ENCODE measurements at places on chromosomes 12 and 14.
A peak's percentile ranks its signal among the peaks of the same experiment; 100 is the strongest.

DNA sequence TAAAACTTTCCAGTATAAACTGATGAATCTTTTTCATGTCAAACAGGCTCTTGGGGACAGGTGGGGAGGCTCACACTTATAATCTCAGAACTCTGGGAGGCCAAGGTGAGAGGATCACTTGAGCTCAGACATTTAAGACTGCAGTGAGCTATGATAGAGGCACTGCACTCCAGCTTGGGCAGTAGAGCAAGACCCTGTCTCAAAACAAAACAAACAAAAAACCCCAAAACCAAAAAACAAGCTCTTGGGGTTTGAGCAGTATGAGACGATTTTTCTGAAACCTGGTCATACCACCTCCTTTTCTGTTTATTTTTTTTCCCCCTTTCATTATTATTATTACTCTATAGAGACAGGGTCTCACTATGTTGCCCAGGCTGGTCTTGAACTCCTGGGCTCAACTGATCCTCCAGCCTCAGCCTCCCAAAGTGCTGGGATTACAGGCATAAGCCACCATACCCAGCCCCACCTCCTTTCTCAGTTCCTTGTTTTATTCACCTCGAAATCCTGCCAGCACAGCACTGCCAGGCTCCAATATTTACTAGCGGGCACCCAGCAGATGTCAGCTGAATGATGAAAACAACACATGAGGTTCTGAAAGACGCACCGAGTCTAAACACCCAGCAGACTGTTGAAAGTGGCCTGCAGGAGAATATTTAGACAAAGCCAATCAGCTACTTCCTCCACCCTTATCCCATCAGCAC, 19.5 kb upstream of the CDK17 start:
- no peak for DNase-seq

GRCh38 chr14:72463291-72463866, 430.5 kb downstream of the DPF3 start:
- DNase-seq, result peak; percentile 25

- DNase-seq, result no peak
Observed at GRCh38 chr14:70641548-70642302, at the start of gene TTC9. Gene TTC9 (plus strand): TSS chr14:70641916. CDS start chr14:70642130, 214 bp downstream.

- no peak for DNase-seq
Observed at GRCh38 chr14:34796902-34797301, 78.3 kb downstream of the BAZ1A start.

DNA sequence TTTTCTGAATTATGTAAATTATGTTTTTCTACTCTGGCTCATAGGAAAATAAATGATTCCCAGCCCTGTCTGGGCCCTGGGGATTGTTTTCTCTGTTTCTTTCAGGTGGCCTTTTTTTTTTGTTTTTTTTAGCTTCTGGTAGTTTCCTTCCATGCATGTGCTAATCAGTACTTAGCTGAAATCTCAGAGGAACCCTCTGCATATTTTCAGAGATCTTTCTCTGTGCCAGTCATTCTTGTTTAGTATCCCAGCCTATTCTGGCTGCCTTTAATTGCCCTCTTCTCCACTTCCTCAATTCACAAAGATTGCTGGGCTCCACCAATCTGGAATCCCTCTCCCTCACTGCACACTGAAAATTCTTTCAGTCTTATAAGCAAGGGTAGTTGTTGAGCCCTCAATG, 46.9 kb downstream of the CNOT2 start:
- no peak for DNase-seq

DNA sequence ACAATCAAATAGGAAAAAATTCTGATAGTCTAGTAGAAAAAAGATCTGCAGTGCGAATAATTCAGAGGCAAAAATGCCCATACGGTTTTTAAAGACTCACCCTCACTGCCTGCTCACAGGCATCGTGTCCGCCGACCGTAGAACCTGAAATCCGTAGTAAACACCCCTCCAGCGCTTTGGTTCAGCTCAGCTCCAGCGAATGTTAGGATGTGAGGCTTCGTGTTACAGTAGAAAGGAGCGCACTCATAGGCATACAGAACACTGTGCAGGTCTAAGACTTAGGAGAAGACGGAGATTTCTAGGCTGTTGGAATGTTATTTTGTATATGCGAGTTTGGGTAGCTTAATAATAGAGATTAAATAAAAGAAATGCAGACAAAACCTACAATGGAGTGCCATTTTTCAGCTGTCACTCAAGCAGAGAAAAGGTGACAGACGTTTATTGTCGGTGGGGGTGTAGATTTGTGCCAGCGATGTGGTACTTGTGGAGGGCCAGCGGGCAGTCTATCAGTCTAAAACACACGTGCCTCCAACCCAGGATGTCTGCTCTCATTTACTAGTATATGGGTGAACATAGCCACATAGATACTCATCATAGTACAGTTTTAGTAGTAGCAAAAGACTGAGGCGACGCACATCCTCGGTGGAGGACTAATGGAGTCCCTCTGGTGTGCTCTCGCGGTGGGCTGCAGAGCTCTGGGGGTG, 25.7 kb downstream of the SFSWAP start:
- no peak for DNase-seq

DNA sequence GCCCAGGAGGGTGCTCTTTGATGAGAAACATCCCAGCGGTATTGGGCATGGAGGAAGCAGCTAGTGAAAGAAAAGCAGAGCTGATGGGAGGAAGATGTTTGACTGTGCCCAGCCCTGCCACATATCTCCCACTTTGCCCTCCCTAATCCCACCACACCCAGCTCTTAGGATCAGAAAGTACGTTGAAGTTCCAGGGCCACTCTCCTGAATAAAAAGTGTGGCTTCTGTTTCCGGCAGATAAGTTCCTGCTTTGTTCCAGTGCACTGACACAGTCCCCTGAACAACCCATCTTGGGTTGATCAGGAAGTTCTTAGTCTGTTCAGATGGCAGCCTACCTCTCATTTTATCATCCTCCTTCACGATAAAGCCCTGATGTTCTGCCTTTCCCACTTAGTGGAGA, 16.5 kb downstream of the TPCN1 start:
- DNase-seq, result no peak

GRCh38 chr14:95500772-95501401, 15.6 kb downstream of the SYNE3 start:
- DNase-seq, result peak; percentile 88

GRCh38 chr12:81143057-81143456, 65.2 kb downstream of the ACSS3 start:
- DNase-seq, result no peak

DNA sequence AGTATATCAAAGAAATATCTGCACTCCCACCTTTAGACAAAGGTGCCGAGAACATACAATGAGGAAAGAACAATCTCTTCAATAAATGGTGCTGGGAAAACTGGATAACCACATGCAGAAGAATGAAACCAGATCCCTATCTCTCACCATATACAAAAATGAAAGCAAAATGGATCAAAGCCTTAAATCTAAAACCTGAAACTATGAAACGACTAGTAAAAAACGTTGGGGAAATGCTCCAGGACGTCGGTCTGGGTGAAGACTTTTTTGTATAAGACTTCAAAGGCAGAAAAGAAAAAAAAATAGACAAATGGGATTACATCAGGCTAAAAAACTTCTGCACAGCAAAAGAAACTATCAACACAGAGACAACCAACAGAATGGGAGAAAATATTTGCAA, 83.8 kb downstream of the PPM1A start:
- no peak for DNase-seq

- peak; percentile 13 for DNase-seq
Observed at GRCh38 chr12:57902478-57902969, 38.8 kb upstream of the ATP23 start.

DNA sequence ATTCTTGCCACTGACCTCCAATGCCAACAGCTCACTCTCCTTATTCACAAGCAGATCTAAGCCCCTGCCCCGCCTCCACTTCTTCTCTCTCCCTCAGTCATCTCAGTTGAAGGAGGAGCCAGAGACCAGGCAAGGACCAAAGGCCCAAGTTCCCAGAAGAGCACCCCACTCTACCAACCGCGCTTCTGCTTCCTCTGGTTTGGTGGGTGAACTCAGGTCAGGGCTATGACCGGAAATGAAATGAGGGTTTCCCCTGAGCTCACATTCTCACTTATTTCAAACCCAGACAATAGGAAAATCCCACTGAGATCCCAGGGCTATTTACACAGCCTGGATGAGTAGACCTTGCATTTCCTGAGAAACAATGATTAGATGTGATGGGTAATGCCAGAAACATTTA, 9.9 kb downstream of the DPF3 start:
- no peak for DNase-seq

DNA sequence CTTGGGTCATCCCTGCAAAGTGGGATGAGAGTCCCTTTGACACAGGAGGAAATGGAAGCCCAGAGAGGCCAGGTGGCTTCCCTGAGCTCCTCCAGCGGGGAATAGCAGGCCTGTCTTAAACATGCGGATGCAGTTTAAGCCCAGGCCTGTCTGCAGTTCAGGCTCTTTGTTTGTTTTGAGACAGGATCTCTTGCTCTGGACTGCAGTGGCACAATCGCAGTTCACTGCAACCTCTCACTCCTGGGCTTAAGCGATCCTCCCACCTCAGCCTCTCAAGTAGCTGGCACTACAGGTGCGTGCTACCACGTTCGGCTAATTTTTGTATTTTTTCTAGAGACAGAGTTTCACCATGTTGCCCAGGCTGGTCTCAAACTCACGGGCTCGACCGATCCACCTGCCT, 3.5 kb downstream of the TRPV4 start:
- DNase-seq, result no peak

- no peak for DNase-seq
Observed at GRCh38 chr14:28831126-28831525, 64.5 kb downstream of the FOXG1 start.

GRCh38 chr12:33314223-33314622, 125.4 kb downstream of the SYT10 start:
- no peak for DNase-seq

DNA sequence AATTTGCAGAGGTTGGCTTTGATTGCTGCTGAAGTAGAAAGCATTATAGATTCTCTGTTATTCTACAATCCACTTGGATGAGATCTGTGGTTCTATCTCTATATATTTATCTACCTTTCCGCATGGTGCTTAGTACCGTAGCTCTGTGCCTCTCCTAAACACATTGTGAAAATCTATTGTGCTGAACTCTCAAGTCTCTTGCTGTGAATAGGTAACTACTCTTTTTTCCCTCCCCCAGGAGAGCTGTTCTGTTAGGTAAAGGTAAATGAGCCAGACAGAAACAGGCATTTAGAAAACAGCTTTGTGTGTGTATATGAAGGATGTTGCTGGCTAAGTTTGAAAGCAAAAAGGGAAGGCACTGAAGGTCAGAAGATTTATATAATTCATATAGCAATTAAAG, 112.6 kb downstream of the BRMS1L start:
- no peak for DNase-seq

DNA sequence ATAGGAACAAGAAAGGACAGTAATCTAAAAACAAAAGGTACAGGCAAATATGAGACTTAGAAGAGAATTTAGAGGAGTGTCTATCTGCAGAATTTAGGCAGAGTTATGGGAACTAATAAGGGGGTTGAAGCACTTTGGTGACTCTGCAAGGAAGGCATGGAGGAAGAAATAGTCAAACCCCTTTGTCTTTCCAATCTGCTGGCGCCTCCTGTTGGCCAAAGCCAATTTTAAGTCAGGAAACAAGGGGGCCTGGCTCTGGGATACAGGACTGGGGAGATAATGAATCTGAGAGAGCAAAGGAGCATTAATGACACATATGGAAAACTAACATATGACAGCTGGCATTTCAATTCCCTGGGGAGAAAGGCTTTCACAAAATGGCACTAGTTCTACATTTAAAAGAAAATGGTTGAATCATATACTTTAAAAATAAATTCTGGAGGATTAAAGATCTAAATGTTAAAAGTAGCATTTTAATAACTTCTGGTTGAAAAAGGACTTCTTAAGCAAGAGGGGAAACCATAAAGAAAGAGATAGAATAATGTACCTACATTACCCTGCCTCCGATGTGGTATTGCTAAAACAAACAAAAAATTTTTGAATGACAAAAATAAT, 48.5 kb upstream of the CSRP2 start:
- peak; percentile 39 for DNase-seq

GRCh38 chr12:12023456-12023855, 47.3 kb upstream of the BCL2L14 start:
- DNase-seq, result no peak

- DNase-seq, result no peak
Observed at GRCh38 chr12:86590296-86590695, 334.1 kb upstream of the MGAT4C start.

- peak; percentile 72 for DNase-seq
Observed at GRCh38 chr12:18422871-18423270, 161.6 kb downstream of the PIK3C2G start.

- DNase-seq, result no peak
Observed at GRCh38 chr14:91352053-91352452, 65.6 kb downstream of the CCDC88C start.

DNA sequence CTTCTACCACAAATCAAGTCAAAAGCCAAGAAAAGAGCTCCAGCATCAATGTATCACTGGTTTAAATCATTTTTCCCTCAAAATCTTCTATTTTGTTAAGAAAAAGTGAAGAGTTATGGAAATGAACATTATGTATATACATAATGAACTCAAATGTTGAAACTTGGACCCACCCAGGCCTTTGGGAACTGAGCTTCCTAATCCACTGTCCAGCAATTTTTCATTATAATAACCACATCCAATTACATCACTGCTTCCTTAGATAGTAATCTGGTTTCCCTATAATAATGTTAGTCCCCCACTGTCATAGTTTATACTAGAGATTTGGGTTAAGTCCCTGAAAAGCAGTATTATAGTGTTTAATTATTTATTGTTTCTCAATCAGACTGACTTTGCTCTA, 170.9 kb downstream of the PIK3C2G start:
- no peak for DNase-seq

GRCh38 chr14:44963775-44964380, 1.9 kb downstream of the TOGARAM1 start:
- DNase-seq, result peak; percentile 2

GRCh38 chr12:128961308-128961902, 108.1 kb downstream of the GLT1D1 start:
- DNase-seq, result no peak

DNA sequence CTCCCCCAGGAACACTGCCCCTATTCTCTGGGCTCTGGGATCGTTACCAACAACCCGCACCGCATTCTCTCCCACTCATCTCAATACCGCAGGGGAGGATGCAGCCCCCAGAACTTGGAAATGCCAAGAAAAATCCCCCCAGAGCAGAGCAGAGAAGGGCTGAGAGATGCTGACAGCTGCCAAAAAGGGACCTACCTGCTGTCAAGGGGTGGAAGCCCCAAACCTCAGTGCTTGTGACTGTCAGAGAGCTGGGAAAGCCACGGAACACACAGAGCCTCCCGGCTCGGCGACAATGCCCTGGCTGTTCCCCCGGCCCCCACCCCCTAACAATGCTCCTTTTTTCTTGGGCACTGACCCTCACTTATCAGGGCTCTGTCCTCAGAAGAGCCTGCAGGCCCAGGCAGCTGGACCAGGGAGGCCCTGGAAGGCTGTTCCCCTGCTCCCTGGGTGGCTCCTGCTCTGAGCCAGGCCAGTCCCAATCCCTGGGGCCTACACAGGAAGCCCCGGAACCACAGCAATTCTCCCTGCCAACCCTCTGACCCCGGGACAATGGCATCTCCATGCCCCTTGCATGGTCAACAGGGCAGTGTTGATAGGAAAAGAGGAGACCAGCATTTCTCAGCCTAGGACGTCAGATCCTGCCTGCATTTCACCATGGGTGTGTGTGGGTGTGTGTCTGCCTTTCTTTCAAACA, 78.9 kb downstream of the ITPK1 start:
- DNase-seq, result no peak

Measured in HFFc6 (cell line).